ENCODE measurements at places on chromosomes 11 and 22. TPM values are rescaled to one million over a fixed set of nuclear protein-coding genes. Genes with fewer than 3 reads are reported as not detected.

Gene UPK3A
- not detected for total RNA-seq

Gene SERPIND1
- 0.56 TPM for total RNA-seq

Gene PRRG4
- 6.5 TPM for total RNA-seq

Gene C1QTNF5
- 4.4 TPM for total RNA-seq

Gene OR8A1
- not detected for total RNA-seq

Gene RFPL2
- total RNA-seq: not detected

Gene SGSM1
- 4.4 TPM for total RNA-seq

Gene KRTAP5-2
- total RNA-seq: not detected

Gene ARHGAP8
- total RNA-seq: 3.4 TPM

Gene SCGB1A1
- total RNA-seq: not detected

Gene KRTAP5-11
- not detected for total RNA-seq

Gene VSIG10L2
- total RNA-seq: 3.3 TPM

Gene MRGPRX4
- not detected for total RNA-seq

Gene CCDC188
- total RNA-seq: 0.77 TPM

Gene MMP27
- total RNA-seq: not detected

Gene KRTAP5-10
- not detected for total RNA-seq

Gene NPAS4
- 0.36 TPM for total RNA-seq

Gene CHRM1
- total RNA-seq: not detected

Gene DEPDC5
- total RNA-seq: 73.3 TPM

Gene TBX10
- not detected for total RNA-seq

Gene TTC12
- 28.1 TPM for total RNA-seq

Gene SCT
- not detected for total RNA-seq

Gene TESMIN
- total RNA-seq: 4.1 TPM

Gene OR4D11
- not detected for total RNA-seq

Gene OR2AG2
- not detected for total RNA-seq

Gene GAB2
- 42.9 TPM for total RNA-seq

Gene ZNF215
- 1.6 TPM for total RNA-seq

All from ovary (tissue), 10 donors.